ENCODE measurements at places on chromosomes 6 and 20.

DNA sequence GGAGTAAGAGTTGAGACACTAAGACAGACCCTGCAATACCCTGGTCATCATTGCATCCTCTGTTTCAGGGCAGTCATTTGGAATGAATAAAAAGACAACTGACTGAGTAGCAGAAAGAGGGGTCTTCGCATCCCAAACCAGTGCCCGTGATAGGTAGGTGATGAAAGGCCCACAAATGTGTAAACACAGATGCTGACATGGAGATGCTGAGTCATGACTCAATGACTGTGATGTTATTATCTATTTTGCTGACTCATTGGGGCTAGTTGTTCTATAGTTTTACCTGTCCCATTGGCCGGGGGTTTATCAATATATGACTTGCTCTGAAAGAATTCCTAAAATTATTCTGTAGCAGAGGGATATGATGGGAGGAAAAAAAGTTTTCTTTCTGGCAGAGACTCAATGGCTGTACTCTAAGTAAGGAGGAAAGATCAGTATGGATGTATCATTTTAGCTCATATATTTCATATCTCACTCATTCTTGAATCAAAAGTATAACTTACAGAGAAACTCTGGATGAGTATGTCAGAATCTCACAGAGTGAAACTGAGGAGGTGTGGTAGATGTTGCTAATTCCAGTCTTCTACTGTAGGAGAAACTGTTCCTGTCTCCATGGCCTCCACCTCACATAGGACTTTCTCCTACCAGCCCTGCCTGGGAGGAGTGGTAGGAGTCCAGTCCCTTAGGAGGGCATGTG lies 119.9 kb upstream of the PREP start:
- DNase-seq, result no peak

DNA sequence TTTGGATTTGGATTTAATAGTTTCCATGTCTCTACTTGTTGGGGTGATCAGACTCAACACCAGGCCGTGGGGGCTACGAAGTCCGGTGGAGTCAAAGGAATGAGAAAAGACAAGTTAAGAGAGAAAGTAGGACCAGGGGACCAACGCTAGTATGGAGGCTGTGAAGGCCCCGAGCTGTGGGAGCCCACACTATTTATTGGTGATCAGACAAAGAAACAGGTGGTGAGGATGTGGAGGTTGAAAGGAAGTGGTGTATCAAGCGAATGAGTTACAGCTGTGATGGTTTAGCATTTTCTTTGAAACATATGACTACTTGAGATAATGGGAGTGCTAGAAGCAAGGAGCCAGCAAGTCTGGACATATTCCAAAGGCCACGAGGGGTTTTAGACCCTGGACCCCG lies 62.4 kb downstream of the AKAP7 start:
- DNase-seq, result no peak

- DNase-seq, result no peak
Measured at GRCh38 chr20:61958773-61959700, 106.6 kb downstream of the TAF4 start.

- DNase-seq, result peak; percentile 35
Measured at GRCh38 chr6:16409531-16410441, 171.4 kb downstream of the GMPR start.

DNA sequence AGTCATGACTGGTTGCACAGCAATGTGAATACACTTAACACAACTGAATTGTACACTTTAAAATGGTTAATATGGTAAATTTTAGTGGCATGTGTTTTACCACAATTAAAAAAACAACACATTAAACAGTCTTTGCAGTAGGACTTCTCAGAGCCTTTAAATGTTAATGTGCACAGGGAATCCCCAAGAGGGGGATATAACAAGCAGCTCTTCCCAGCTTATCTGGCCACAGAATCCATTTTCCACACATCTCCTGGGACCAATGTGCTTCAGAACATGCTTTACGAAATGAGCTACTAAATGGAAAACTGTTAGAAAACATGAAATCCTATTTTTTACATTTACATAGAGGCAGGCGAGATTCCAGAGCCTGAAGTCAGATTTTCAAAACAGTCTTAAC lies 44.4 kb downstream of the FYN start:
- no peak for DNase-seq

- DNase-seq, result no peak
Measured at GRCh38 chr20:44071057-44071456, 115.9 kb downstream of the JPH2 start.

All from non-pigmented ciliary epithelial cell (primary cell).